Suppressor macrophage treated with lipopolysaccharide for 4 hours (primary cell): ENCODE measurements at places on chromosomes 16 and 17.

DNA sequence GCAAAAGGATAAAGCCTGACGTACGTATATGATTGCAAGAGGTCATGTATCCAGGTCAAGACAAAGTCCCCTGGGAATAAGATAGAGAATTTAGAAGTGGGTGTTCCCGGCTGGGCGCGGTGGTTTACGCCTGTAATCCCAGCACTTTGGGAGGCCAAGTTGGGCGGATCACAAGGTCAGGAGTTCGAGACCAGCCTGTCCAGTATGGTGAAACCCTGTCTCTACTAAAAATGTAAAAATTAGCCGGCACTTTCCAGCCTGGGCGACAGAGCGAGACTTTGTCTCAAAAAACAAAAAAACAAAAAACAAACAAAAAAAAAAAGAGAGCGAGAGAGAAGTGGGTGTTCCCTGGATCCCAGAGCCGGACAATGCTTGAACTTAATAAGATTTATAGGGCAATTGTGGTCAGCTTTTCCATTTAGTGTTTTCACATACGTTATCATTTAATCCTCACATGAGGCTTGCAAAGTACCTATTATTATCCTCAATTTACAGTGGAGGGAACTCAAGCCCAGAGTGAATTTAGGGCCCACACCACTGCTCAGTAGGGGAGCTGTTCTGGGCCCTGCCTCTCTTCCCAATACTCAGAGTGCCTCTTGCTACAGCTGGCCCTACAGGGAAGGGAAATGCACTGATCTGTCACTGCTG is 481 bp upstream of the GLTPD2 start:
- no peak for DNase-seq

GRCh38 chr17:77182205-77183172 is 41.7 kb downstream of the SEC14L1 start:
- peak; percentile 66 for DNase-seq

GRCh38 chr17:80244871-80245509 is 15.7 kb upstream of the RNF213 start:
- DNase-seq = no peak

- DNase-seq = no peak
Observed at GRCh38 chr17:20234276-20234675, 225.1 kb downstream of the SPECC1 start.

GRCh38 chr16:54873071-54873470 is 57.6 kb upstream of the IRX5 start:
- DNase-seq = no peak
